ENCODE measurements at places on chromosomes 11 and 22. TPM values are rescaled to one million over a fixed set of nuclear protein-coding genes. Genes with fewer than 3 reads are reported as not detected.

DNA sequence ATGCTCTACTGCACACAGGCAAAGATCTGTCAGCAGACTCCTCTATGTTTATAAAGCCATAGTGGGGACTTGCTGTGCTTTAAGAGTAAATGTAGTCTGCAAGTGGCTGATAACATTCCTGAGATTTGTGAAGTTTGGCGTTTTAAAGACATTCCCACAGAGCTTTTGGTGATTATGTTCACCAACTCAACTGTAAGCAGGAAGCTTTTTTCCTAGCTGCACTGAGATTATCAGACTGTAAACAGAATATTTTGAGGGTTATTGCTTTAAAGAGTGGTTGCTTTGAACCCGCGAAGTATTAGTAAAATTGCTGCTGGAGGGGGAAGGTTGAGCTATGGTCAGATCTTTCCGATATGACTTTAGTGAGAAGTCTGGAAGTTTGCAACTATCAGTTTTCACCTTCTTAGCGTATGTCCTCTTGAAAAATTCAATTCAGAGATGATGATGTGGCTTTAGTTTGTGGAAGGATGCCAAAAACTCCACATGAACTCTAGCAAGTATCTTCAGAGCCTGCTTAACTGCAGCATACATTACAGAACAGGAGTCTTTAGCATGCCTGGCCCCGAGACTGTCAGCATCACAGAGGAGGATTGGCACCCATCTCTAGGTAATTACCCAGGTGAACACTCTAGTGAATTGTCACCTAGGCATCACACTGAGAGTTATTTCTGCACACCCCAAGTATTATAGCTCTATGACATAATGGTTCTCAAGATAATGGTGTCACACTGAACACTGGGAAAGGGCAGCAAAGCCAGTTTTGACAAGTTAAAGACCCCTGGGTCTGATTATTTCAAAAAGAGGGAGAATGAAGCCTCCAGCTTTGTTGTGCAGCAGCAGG, 89.9 kb downstream of the MTNR1B start:
- peaks cover 4% of the 10 kb centered on the region for H3K4me1 ChIP-seq
- peak overlapping the region; percentile 3 for H3K4me3 ChIP-seq
- H3K36me3 ChIP-seq: no peaks in the 10 kb centered on the region
- no peak overlapping the region for H3K27ac ChIP-seq

DNA sequence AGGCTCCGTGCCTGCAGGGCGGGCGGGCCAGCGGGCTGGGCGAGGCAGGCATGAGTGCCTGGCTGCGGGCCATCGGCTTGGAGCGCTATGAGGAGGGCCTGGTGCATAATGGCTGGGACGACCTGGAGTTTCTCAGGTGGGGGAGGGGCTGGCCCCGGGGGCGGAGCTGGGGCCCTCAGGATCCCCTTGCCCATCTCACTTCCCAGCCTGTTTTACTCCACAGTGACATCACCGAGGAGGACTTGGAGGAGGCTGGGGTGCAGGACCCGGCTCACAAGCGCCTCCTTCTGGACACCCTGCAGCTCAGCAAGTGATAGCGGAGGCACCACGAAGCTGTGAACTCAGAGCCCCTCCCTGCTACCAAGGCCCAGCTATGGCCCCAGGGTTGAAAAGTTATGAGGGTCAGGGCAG, 5.9 kb downstream of the PHOX2A start:
- peak; percentile 97 for DNase-seq
- peaks cover 38% of the 10 kb centered on the region for H3K27me3 ChIP-seq
- no peak overlapping the region for H3K27ac ChIP-seq
- no peak overlapping the region for H3K4me3 ChIP-seq
- no peaks in the 10 kb centered on the region for H3K4me1 ChIP-seq

DNA sequence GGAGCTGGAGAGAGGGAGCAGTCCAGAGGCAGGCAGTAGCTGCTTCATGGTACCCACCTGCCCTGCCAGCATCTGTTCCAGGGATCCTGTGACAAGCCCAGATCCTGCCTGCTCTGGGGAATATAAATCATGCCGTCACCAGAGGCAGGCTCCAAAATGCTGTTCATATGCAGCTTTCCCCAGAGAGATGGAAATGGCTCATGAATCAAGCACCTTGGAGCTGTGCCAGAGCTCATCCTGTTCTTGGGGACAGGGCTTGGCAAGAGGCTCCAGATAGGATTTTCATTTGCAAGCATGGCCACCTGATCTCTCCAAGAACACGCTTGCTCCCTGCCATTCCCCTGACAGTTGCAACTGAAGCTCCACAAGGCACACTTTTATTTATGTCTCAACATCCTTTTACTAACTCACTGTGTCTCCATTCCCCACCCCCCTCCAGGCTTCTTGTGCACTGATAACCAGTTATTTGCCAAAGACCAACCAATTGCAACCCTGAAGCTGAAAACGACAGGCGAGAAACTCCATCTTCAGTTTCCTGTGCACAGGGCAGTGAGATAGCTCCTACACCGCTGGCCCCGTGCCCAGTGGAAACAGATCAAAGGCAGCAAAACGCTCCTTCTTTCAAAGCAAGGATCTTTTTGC, 115.8 kb upstream of the PITPNB start:
- H3K4me1 ChIP-seq: peaks cover 11% of the 10 kb centered on the region
- H3K27ac ChIP-seq: no peak overlapping the region
- H3K36me3 ChIP-seq: no peaks in the 10 kb centered on the region
- H3K4me3 ChIP-seq: peak overlapping the region; percentile 29
- peak; percentile 41 for DNase-seq

The RIMBP3C gene
- total RNA-seq: 0.53 TPM

DNA sequence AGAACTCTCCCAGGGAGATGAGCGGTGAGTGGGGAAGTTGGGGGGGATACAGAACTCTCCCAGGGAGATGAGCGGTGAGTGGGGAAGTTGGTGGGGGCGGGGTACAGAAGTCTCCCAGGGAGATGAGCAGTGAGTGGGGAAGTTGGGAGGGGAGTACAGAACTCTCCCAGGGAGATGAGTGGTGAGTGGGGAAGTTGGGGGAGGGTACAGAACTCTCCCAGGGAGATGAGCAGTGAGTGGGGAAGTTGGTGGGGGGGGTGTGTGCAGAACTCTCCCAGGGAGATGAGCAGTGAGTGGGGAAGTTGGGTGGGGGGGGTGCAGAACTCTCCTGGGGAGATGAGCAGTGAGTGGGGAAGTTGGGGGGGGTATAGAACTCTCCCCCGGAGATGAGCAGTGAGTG, 186.5 kb downstream of the SHANK2 start:
- no peaks in the 10 kb centered on the region for H3K27me3 ChIP-seq
- no peak overlapping the region for H3K4me3 ChIP-seq
- H3K4me1 ChIP-seq: no peaks in the 10 kb centered on the region
- DNase-seq: no peak
- no peak overlapping the region for H3K27ac ChIP-seq
- H3K36me3 ChIP-seq: no peaks in the 10 kb centered on the region

DNA sequence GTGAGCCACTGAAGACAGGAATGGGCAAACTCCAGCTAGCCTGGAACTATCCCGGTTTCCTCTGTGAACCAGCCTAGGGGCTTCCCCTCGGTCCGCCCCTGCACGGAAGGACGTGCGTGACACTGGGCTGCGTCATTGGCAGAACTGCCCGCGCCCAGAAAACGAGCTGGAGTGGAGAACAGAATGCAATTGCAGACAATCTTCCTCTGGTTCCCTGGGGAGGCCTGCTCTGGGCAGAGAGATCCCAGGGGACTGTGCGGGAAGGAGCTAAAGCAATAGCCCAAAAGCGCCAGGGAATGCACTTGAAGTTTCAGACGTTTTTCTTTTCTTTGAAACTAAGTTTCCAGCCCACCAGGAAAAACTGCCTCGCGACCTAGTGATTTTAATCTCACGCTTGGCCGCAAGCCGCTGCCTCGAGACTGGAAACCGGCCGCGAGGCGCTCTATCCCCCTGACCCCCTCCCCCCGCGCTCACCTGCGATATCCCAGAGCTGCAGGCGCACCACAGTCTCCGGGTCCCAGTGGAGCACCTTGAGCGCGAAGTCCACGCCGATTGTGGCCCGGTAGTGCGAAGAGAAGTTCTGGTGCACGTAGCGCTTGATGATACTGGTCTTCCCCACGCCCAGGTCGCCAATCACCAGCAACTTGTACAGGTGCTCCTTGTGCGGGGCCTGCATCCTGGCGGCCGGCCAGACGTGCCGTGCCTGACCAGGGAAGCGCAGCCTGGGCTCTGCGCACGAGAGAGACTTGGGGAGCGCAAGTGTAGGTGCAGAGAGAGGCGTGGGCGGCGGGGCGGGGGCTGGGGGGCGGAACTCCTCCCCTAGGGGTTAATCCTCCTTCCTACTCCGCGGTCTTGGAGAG, at the start of gene RAB38:
Gene RAB38 (minus strand): TSS at position 735 of the 860 bp plus-strand sequence. CDS start 59 bp downstream, at position 676.
- no peaks in the 10 kb centered on the region for H3K36me3 ChIP-seq
- H3K4me1 ChIP-seq: peaks cover 3% of the 10 kb centered on the region
- H3K27ac ChIP-seq: no peak within 1 kb of the TSS
- H3K27me3 ChIP-seq: peaks cover 12% of the 10 kb centered on the region
- peak; percentile 94 for DNase-seq
- H3K4me3 ChIP-seq: peak within 1 kb of the TSS; percentile 81

- H3K27me3 ChIP-seq: no peaks in the 10 kb centered on the region
- H3K4me3 ChIP-seq: no peak overlapping the region
- peaks cover 7% of the 10 kb centered on the region for H3K4me1 ChIP-seq
- no peaks in the 10 kb centered on the region for H3K36me3 ChIP-seq
- H3K27ac ChIP-seq: no peak overlapping the region
Measured at GRCh38 chr22:44193535-44193891, 12.8 kb downstream of the PARVG start.

DNA sequence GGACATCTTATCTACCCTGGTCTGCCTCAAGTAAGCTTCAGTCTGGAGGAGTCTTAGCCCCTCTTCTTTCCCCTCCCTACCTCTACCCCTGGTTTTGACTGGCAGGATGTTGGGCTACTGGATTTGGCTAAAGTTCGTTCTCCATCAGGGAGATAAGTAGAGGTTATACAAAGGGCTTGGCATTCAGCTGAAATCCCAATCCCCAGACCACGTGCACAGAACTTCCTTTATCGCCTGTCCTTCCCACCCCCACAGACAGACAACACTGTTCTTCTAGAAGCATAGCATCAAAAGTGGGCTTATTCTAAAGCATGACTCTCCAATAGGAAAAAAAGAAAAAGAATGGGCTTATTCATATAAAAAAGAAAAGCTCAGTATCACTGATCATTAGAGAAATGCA, 7.8 kb downstream of the PRG3 start:
- no peak for DNase-seq
- no peak overlapping the region for H3K4me3 ChIP-seq
- peaks cover 6% of the 10 kb centered on the region for H3K4me1 ChIP-seq
- H3K27me3 ChIP-seq: peaks cover 59% of the 10 kb centered on the region

The IGLL1 gene
- not detected for total RNA-seq

- H3K36me3 ChIP-seq: no peaks in the 10 kb centered on the region
- H3K27ac ChIP-seq: no peak overlapping the region
- H3K27me3 ChIP-seq: no peaks in the 10 kb centered on the region
- peak; percentile 95 for DNase-seq
- H3K4me3 ChIP-seq: no peak overlapping the region
- H3K4me1 ChIP-seq: no peaks in the 10 kb centered on the region
Measured at GRCh38 chr11:78715639-78716311, 141.1 kb upstream of the NARS2 start.

DNA sequence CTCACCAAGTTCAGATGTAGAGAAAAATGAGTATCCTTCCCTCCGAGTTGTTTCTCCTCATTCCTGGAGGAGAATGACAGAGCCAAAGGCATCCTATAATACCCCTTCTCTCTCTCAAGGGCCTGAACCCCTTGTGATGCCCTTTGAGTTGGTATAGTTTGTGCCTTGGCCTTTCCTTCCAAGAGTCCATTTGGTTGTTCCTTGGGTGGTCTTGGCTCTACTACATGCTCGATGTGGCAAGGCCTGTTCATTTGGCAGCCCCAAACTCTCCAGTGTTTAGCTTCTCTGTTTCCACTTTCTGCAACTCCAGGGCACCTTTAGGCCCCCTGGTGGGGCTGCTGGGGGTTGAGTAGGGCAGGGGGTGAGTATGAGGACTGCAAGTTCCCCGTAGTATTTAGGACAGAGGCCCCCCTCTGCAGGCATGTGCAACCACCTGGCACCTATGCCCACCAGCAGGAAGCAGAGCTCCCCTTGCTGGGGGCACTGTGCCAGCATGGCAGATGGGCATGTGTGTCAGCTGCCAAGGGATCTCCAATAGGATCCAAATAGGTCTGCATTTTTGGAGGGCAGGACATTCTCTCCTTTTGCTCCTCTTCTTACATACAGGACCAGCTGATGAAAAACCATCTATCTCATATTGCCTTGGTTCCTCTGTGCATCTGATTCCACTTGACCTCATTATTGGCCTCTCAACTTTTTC, 217.2 kb upstream of the CADM1 start:
- DNase-seq: peak; percentile 7
- no peaks in the 10 kb centered on the region for H3K36me3 ChIP-seq

The DERL3 gene
- total RNA-seq: 5.8 TPM

- H3K4me3 ChIP-seq: no peak overlapping the region
- no peak for DNase-seq
- no peaks in the 10 kb centered on the region for H3K36me3 ChIP-seq
- no peaks in the 10 kb centered on the region for H3K27me3 ChIP-seq
- peaks cover 3% of the 10 kb centered on the region for H3K4me1 ChIP-seq
Measured at GRCh38 chr11:117936973-117937372, 7.8 kb upstream of the TMPRSS13 start.

- H3K4me1 ChIP-seq: peaks cover 19% of the 10 kb centered on the region
- no peaks in the 10 kb centered on the region for H3K27me3 ChIP-seq
- H3K36me3 ChIP-seq: peaks cover 53% of the 10 kb centered on the region
- H3K4me3 ChIP-seq: no peak overlapping the region
Measured at GRCh38 chr11:3834664-3835461, 5.9 kb downstream of the RHOG start.
